ENCODE measurements at places on chromosomes 7 and 10.
A peak's percentile ranks its signal among the peaks of the same experiment; 100 is the strongest.

DNA sequence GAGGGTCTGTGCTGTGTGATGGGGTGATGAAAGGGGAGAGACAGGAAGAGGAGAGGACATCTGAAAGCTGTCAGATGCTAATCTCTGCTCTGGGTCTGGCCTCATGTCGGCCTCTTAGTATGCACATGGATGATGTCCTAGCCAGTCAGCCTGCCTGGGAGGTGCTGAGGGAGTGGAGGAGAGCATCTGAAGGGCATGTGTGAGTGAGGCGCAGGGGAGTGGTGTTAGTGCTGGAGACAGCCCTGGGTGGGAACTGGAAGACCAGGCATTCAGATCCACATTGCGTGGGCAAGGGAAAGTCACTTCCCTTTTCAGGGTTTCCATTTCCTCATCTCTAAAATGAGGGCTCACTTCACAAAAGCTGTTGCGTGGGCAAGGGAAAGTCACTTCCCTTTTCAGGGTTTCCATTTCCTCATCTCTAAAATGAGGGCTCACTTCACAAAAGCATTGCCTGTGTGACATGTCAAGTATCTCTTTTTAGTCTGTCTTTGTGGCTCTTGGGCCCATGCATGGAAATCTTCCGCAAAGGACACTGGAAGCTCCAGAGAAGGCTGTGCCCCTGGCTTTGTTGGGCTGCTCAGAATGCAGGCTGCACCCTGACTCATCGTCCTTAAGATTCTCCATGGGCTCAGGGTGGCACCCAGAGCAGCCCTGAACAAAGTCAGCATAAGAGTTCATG lies 10.0 kb downstream of the SFTPD start:
- no peak for DNase-seq

- no peak for DNase-seq
These were observed 212.3 kb upstream of the CSTF2T start for GRCh38 chr10:51911723-51912122.

DNA sequence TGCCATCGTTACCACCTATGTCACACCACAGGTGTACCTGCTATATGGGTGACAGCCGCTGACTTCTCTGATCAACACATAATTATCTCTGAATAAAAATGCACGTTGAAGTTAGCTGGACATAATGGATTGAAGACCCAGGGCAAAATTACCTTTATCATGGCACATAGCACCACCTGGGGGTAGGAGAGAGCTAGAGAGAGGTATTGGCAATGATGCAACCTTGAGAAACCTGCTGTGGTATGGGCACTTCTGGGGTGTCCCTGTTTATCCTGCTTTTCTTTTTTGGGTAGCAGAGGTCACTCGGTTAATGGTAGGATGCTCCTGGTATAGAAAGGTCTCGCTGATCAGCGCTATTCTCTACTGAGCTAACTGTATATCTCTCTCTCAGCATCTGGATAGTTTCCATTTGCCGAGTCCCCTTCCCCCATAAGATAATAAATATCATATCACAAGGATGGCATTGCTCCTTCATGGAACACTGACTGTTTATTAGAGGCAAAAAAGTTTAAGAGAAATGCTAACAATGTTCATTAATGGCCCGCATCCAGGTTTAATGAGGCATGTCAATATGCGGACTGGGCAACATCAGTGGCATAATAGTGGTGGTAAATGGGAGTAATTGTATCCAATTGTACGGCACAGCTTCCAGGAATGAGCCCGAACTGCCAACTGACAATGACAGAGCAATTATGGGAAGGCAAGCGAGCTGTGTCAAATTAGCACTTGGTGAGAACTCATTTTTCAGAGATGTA lies 323.1 kb downstream of the TFEC start:
- no peak for DNase-seq

DNA sequence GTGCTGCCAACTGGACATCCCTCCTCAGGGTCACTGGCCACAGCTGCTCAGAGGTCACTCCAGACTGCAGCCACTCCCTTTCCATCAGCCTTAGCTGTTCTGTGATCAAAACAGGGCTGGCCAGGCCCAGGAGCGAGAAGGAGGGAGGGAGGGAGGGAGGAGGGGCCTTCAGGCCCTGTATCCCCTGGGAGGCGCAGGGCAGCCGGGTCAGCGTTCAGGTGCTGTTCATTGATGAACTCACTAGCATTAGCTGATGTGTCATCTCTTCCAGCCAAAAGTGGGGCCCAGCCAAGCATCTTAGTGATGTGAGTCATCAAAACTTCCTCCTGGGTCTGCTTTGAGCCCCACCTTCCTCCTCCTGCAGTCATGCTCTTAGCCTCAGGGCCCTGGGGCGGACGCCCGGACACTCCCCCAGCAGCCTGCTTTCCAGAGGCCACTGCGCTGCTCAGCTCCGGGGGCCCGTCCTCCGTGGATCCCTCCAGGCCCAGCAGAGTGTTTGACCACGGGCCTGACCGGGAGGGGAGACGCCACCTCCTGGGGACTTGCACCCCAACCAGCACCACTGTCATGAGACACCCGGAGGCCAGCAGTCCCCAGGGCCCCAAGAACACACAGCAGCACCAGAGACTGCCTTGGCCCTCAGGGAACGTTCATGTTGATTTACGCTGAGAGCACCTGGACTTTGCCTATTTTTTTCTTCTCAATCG lies 149.2 kb downstream of the PRKAG2 start:
- DNase-seq = peak; percentile 77

DNA sequence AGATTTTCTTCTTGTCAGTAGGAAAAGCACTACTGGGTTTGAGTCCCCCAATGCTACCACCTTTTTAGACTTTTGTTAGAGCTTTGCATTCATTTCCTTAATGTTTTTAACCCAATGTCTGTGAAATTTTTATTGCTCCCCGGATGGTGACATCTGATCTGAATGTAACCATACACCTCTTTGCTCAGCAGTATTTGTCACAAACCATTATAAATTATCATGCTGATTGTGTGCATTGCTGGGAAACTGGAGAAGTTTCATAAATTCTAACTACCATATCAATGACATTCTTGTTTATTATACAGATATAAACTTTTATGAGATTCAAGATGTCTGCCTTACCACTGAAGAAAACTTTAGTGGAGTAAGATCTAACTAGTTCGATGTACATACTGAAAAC lies 8.5 kb downstream of the NRP1 start:
- DNase-seq = no peak

- no peak for DNase-seq
These were observed 175.4 kb downstream of the GRID1 start for GRCh38 chr10:86191166-86191565.

- peak; percentile 60 for DNase-seq
These were observed 844 bp upstream of the KAT6B start for GRCh38 chr10:74825371-74826141.

- DNase-seq = peak; percentile 92
These were observed 44.8 kb downstream of the KBTBD2 start for GRCh38 chr7:32846630-32847225.

DNA sequence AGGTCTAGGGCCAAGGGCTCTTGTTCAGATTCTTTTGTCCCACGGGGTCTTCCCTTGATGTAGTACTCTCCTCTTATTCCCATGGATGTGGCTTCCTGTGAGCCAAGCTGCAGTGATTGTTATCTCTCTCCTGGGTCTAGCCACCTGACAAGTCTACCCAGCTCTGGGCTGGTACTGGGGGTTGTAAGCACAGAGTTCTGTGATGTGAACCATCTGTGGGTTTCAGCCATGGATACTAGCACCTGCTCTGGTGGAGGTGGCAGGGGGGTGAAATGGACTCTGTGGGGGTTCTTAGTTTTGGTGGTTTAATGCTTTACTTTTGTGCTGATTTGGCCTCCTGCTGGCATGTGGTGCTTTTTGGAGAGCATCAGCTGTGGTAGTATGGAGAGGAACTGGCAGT lies 350.8 kb downstream of the DNAJB9 start:
- no peak for DNase-seq
